ENCODE measurements at places on chromosomes 13 and 19.

DNA sequence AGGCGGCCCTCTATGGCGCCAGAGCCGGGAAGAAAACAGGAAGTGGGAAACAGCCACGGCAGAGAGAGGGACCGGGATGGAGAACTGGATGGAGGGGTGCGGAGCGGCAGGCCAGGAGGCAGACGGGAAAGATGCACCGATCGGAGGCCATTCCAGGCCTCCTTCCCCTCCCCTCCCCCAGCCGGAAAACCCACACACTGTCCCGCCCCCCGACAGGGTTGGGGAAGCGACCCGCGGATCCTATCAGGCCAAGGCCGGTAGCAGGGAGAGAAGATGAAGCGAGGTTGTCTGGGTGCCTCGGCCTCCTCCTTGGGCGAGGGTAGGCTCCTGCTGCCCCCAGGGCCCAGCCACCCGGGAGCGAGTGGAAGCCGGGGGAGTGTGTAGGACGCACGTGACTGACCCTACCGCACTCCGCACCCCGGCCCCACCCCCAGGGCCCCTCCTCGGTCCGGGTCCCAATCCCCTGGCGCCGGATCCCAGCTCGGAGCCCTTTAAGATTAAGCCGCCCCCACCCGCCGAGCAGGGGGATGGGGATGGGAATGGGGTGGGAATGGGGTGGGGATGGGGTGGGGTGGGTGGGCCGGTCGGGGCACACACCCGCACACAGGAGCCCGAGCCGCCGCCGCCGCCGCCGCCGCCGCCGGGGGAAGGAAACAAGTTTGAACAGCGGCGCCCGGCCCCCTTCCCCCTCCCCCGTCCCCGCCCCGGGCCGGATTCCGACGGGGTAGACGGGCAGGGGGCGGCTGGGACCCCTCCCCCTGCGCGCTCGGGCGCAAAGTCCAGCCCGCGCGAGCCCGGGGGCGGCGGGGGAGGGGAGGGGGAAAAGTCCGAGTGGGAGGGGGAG is 1.5 kb downstream of the ERF start:
- peak; percentile 84 for DNase-seq

DNA sequence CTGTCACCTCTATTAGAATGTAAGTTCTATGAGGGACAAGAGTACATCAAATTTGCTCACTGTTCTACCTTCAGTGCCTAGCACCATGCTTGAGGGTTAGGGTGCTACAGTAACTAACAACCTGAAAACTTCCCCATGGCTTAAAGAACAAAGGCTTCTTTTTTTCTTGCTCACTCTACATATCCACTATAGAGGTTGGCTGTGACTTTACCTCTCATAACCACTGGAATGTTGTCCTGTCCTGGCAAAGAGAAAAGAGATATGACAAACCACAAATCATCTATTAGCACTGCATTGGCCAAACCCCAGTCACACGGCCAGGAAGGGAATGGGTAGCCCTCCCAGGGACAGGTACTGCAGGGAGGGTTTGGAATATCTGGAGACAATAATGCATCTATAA is 23.2 kb upstream of the ACOD1 start:
- no peak for DNase-seq

GRCh38 chr13:99246100-99246499 is 12.1 kb downstream of the GPR18 start:
- DNase-seq, result no peak

DNA sequence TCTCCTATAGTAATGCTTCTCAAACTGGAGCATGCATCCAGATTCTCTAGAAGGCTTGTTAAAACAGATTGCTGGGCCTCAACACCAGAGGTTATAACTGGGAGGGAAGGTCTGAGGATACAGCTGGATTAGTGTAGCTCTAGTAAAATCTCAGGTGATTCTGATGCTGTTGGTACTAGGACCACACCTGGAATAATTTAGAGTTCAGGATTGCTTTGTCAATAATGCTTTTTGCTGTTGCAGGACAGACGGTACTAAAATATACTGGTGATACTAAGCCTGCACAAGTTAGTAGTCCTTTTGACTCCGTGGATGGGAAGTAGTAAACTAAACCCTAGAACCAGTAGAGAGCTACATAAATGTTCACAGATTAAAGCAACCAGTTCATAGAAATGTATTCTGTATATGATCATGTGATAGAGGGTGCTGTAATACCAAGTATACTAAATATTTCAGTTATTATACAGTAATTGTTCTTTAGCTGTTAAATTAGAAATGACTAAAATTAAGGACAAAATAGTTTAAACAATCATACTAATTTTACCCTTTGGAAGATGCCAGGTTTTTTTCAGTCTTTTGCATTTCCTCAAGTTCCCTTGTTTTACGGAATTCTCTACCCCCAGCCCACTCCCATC is 258.2 kb upstream of the STARD13 start:
- no peak for DNase-seq

- DNase-seq, result no peak
Observed at GRCh38 chr13:102286326-102286725, 115.5 kb downstream of the FGF14 start.

DNA sequence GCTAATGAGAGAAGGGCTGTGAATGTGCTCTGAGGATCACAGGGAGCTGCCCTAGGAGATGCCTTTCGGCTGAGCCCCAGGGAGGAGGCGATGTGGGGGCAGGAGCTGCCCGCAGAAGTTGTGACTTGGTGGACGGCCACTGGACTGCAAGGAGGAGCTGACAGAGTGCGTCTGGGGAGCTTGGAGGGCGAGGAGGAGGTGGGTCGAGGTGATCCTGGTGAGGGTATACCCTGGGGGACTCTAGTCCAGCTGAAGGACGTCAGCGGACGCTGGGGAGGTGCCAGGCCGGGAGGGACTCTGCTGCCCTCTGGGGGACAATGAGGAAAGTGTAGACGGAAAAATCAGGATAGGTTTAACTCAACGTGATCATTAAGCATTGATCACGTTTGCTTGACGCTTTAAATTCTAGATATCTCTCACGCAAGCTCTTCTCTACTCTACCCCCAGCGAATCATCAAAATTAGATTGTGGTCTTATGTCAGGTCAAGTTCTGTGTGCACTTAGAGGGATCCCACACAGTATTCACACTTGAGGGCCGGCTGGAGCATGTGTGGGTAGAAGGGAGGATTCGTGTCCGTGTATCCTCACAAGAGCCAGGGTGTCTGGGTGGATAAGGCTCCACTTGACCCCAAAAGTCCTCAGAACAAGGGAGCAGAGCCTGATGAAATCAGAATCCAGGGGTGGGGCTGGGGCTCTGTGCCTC is 3.3 kb upstream of the CEACAM7 start:
- no peak for DNase-seq

GRCh38 chr19:31693131-31693932 is 344.1 kb upstream of the TSHZ3 start:
- no peak for DNase-seq

- no peak for DNase-seq
Observed at GRCh38 chr13:102839462-102839861, 6.4 kb upstream of the ERCC5 start.

- no peak for DNase-seq
Observed at GRCh38 chr13:98972627-98973026, 5.2 kb downstream of the DOCK9 start.

DNA sequence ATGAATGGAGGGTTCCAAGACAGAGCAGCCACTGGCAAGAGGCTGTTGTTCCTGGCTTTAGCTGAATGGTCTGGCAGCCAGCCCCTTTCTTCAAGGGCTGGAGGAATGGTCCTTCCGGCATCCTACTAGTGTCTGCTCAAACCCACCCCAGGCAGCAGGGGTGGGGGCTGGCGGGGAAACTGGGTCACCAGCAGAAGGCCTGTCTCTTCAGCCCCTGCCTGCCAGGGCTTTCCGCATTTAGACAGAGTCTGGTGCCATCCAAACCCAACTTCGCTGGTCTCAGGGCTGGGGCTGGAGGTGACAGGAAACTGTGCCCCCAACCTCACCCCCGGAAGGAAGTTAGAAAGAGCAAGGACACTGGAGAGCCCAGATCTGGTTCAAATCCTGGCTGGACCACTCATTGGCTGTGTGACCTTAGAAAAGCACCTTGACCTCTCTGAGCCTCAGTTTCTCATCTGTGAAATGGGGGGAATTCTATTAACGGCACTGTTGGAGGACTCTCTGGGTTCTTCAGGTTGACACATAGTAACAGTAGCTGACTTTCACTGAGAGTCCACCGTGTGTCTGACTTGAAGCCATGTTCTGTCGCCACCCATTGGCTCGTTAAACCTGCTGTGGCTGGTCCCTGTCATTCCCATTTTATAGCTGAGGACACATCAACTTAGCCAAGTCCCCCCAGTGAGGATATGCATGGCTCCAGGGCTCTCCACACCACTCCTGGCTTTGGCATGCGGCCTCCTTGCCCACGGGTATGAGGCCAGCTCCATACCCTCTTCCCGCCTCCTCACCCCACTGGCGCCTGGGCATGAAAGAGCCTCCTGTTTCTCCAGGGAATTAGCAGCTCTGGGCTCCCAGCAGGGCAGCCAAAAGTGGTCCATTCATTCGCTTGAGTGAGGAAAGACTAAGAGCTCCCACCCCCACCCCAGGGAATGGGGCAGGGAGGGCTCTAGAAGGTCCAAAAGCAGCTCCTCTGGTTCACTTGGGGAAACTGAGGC is 2.5 kb upstream of the NR2C2AP start:
- DNase-seq, result peak; percentile 47

- DNase-seq, result no peak
Observed at GRCh38 chr19:42042455-42043170, 27.4 kb downstream of the GRIK5 start.

GRCh38 chr19:44808463-44809371 is at the start of gene BCAM:
Gene BCAM (plus strand): TSS chr19:44809103. CDS start chr19:44809125, 22 bp downstream.
- DNase-seq, result peak; percentile 89

Data from right hindlimb (tissue), 1 donor.